ENCODE measurements at places on chromosomes 2 and 18.

DNA sequence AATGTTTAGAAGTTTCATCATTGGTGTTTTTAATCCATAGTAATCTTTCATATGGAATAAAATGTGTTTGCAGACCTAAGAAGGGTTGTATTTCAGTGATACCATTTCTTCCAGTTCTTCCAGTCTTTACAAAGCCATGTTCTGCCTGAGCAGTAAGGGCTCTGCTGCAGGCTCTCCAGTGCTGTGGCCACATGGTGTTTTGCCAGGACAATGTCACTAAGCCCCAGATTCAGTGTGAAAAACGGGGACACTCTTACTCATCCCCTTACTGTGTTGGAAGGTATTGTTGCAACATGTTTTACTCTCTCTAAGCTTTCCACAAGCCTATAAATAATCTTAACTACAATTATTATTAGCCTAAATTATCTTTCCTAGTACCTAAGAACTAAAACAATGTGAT is 481.4 kb upstream of the CDH7 start:
- no peak for ATAC-seq

GRCh38 chr2:137179542-137179941 is 414.2 kb downstream of the THSD7B start:
- ATAC-seq: no peak

DNA sequence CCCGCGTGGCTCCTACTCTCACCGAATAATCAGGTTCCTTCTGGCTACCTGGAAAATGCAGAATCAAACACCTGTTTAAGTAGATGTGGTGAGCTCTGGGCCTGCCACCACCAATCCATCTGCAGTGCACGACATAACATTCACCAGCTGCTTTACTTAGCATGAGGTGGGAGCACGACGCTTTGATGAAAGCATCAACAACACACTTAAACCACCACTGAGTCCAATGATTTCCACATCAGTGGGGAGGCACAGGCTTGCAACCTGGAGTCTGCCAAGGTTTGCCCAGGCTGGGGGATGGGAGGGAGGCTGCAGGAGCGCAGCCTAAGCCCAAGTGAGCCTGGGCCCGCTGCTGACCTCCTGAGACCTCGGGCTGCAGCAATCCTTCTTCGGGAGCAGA is 415.5 kb downstream of the MEIS1 start:
- ATAC-seq: no peak

DNA sequence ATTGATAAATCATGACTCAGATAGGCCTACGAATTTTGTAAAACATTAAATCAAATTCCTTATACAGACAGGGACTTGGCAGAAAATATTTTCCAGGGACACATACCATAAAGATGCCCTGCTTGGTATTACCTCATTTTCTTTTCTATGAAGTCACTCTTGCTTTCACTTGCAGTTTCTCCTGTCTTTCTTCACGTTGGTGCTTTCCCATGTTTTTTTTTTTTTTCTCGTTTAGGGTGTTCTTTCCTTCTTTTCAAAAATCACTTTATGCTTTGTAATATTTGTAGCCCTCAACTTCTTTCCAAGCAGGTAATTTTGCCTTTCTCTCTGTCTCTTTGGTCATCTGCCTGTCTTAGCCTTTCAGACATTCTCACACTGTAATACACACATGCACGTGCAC is 40.7 kb downstream of the CDC42EP3 start:
- no peak for ATAC-seq

- ATAC-seq: peak; percentile 100
Measured at GRCh38 chr2:142165790-142166189, 35.0 kb upstream of the LRP1B start.

DNA sequence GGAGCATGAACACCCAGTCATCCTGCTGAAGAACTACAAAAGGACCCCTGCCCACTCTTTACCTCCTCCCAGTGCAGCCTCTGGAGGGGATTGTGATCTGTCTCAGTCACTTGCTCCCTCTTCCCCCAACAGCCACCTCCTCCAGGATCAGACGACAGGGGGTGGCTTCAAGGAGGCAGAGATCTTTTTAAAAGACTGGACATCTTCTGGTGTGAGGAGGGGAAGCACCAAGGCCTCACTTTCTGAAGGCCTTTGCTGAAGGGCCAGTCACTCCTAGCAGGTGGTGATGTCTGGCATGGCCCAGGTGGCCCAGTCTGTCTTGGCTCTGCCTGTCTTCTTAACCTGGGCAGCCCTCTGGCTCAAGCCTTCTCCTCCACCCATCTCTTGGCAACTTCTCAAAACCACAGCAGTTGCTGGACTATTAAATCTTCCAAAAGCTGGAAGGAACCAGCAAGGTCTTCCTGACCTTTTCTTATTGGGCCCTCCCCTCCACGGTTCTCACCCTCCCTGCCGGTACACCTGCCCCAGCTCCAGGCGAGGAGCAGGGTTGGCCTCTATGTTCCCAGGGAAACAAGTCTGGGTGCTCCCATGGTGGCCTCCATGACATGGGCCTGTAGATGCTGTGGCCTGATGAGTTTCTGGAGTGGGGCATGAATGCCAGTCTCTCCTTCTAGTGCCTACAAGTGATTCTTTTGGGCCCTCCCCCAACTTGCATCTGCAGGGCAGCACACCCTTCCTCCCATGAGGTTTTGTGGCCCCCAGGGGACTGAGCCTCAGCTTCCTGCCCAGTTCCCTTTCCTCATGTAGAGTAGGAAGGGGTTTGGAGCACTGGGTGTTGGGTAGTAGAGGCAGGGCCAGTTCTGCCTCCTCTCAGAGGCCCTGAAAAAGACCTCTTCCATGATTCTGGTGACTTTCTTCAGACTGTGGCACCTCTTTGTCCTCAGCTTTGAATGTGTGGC is 5.0 kb upstream of the ATP6V1B1 start:
- no peak for ATAC-seq

DNA sequence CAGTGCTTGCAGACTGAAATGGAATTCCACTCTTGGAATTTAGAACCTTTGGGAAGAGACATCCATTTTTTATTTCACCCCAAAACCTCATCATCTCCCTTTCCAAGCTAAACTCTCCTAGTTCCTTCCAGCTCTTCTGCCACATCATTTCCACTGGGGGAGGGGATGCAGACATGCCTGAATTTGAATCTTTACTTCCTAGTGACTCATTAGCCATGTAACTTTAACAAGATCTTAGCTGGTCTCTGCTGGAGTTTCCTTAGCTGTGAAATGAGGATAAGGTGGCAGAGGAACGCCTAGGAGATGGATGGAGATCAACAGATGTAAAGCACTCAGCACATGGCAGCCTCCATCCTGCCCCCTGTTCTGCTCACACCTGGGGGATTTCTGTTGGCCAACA is 266.8 kb downstream of the EN1 start:
- no peak for ATAC-seq

- peak; percentile 75 for ATAC-seq
Measured at GRCh38 chr18:57780706-57781347, 22.3 kb downstream of the ATP8B1 start.

- ATAC-seq: no peak
Measured at GRCh38 chr2:29273004-29273684, 157.9 kb downstream of the CLIP4 start.

GRCh38 chr18:73728657-73729056 is 419.0 kb downstream of the FBXO15 start:
- ATAC-seq: 0 out of 3 replicates have a peak, but pooled peaks have one; percentile 32

GRCh38 chr2:226427538-226428307 is 371.9 kb downstream of the IRS1 start:
- ATAC-seq: peak; percentile 91

- ATAC-seq: no peak
Measured at GRCh38 chr2:64980183-64980582, 9.0 kb upstream of the SLC1A4 start.

DNA sequence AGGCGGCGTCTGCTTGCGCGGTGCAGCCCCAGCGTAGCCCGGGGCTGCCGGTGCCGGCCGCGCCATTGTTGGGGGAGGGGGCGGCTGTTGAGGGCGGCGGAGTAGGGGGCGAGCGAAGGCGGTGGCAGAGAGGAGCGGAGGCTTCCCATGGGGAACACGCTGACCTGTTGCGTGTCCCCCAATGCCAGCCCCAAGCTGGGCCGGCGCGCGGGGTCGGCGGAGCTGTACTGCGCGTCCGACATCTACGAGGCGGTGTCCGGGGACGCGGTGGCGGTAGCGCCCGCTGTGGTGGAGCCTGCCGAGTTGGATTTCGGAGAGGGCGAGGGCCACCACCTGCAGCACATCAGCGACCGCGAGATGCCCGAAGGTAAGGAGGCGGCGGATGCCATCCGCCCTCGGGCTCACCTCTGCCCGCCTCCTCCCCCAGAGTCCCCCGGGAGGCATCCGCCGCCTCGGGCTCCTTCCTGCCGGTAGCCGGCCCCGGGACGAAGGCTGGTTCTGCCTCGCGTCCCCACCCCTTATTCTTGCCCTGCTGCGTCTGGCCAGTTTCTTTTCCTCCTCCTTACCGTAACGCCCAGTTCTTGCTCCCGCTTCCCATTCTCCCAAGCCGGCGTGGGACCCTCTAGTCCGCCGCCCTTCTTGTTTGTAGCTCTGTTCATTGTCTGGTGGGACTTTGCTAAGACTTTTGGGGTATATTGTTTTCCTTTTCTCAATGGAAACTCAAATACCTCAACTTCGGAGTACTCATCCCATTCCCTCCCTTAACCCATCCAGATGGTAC is 500 bp downstream of the CCNYL1 start:
- ATAC-seq: peak; percentile 37

GRCh38 chr2:32941944-32942690 is 4.6 kb upstream of the LTBP1 start:
- no peak for ATAC-seq

DNA sequence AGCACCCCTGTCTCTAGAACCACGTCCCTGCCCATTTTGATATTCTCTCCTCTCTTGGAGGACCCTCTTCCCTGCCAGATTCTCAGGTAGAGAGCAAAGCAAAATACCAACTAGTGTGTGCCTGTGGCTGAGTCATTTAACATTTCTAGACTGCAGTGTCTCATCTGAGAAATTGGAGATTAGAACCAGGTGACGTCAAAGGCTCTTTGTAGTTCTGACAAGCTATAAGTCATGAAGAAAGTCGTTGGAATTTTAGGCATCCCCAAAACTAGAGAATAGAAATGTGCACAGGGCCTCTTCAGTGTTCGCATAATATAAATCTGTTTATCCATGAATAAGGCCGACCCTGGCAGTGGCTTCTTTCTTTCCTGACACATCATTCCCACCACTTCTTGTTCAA is 74.4 kb upstream of the TANC1 start:
- peak; percentile 92 for ATAC-seq

DNA sequence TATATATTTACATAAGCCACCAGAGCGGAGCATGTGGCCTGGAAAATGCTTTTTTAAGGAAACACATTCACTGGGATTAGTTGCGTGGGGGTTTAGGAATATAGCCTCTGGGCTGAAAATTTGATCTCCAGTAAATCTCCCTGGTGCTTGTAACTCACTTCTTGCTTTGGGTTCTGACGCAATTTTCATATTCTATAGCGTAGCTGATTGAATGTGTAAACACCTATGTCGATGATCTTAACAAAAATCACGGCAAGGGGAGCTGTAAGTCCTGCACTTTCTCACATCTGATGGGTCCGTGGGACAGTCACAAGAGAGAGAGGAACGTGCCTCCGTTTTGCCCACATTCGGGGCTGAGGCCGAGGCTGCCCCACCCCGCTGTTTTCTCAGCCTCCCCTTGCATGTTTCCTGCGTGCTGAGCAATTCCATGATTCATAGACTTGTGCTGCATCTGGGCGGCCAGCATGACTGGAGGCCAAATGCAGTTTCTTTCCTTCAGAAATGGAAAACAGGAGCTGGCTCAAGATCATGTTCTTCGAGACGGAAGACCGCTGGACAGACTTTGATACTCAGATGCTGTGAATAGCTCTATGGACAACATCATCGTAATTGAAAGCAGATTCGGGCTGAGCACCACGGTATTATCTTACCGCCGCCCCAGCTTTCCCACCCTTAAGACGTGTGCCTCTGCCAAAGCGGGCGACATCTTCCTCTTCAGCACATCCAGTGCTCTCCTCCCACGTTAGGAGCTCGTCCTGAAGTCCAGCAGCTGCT is 109.2 kb downstream of the TMEM18 start:
- ATAC-seq: no peak

GRCh38 chr2:116804901-116805300 is 1009.6 kb upstream of the DDX18 start:
- ATAC-seq: no peak

DNA sequence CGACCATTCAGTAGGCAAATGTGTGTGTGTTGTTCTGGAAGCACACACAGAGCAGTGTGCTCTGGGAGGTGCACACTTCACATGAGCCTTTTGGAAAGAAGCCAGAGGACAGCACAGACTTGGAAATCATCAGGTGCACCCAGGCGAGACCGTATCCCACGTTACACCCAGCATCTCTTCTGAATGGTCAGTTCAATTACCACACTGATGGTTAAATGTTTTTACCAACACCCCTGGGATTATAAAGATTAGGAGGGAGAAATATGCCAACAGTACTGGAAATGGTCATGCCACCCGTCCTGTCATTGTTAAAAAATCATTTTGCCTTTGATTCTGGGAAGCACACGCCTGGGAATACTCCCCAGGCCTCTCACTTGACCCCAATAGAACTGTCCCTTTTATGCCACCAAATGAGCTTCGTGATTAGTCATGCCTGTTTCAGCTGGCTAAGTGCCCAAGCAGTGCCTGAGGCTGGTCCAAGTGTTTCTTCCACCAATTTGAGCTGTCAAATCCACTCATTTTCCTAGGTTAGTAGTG is 183.7 kb downstream of the NRP2 start:
- peak; percentile 59 for ATAC-seq

- no peak for ATAC-seq
Measured at GRCh38 chr2:45412754-45413379, 198.2 kb downstream of the SRBD1 start.

DNA sequence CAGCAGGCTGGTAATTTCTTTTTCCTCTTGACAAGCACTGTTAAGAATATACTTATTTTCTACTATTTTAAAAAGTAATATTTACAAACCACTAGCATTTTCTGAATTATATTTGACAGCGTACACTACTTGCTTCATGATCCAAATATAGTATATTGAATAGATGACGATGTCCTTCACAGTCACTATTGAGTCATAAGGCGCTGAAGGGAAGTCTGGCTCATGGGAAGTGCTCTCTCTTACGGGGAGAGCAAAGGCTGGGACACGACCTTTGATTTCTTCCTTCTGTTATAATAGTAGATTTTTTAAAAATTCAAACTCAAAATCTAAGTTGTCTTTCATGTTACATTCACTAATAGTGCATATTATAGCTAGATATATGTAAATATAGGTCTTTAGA is 357.1 kb downstream of the SOCS6 start:
- no peak for ATAC-seq

DNA sequence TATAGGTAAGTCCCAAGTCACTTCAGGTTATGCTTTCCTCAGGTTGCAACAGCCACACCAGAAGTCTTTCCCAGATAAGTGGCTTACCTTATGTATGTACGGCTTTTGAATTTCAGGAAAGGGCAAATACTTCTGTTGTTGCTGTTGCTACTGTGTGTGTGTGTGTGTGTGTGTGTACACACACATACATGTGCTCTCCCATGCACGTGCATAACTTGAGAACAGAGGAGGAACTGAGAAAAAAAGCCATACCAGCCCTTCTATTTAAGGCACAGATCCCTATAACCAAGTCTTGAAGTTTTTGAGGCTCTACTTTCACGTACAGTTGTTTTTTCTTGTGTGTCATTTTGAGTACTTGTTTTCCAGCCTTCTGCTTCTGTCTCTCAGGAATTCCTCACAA is 62.4 kb downstream of the WDPCP start:
- no peak for ATAC-seq

Measured in SK-N-SH treated with all-trans-retinoic acid at 6 μM for 48 hours (cell line).